ENCODE measurements at places on chromosomes 1 and 21.

GRCh38 chr1:162016631-162017030, 7.0 kb downstream of the OLFML2B start:
- no peak for DNase-seq

DNA sequence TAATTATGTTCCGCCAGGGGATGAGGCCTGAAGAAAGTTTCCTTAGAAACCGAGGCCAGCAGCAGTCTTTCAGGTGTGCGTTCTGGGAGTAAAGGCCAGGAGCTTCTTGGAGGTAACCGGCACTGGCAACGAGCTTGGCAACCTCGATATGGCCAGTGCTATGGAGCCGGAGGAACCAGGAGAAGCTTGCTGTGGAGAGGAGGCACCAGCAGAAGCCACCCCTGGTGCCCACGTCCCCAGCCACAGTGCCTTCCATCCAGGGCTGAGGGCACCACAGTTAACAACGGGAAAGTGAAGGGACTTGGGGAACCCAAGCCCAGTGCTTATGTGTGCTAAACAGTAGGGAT, 41.5 kb upstream of the LIN9 start:
- DNase-seq, result no peak

DNA sequence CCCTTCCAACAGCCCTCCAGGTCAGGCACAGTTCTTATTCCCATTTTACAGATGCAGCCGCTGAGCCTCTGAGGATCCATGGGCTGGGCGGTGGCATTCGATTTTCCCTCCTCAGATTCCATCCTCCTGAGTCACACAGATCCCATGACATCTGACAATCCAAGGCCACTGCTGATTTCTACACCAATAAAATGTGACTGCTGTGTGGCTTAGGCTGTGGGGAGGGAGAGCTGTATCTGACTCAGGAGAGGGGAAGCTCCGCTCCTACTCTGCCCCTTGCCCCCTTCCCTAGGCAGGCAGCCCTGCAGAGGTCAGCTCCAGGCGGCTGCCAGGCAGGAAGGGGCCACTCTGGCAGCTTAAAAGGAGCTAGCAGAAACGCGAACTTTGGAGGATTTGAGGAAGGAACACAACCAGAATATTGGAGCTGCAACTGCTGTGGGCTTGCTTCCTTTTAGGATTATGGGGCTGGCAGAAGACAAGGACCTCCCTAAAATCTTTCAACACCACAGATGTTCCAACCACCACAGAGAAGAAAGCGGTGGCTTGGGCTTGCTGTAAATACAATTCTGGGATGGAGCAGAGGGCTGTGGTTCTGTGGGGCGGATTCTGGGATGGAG, 50.0 kb downstream of the MRPL37 start:
- DNase-seq, result peak; percentile 63

DNA sequence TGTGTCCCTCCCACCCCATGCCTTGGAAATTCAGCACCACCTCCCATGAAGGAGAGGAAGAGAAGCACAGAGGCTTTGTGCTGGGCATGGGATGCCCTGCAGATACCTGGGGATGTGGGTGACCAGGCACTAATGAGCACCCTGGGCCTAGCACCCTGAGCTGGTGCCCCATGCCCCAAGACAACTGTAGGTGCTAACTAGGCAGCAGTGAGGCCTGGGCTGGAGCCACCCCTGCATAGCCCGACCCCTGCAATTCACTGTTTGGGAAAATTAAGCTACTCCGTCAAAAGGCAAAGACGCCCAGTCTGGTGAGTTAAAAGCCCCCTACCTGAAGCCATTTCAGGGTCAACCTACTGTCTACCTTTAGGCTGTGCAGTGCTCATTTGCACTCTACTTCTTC, 5.4 kb downstream of the KCNA2 start:
- no peak for DNase-seq

DNA sequence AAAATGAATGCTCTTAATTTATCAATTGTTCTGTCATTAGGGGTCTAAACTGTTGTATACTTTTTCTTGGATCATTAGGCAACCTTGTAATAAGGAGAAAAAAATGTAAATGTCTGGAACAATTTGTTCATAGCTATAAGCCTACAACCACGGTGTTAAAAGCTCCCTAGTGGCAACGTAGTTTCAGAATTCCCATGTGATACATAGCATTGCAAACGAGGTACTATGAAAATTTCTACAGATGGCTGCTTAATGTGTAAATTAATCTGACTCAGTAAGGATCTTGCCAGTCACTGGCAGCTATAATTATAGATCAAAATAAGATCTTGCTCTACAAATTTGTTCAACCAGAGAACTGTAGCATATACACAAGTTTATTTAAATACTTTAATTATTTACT, 304.1 kb upstream of the ADGRL4 start:
- DNase-seq, result no peak

DNA sequence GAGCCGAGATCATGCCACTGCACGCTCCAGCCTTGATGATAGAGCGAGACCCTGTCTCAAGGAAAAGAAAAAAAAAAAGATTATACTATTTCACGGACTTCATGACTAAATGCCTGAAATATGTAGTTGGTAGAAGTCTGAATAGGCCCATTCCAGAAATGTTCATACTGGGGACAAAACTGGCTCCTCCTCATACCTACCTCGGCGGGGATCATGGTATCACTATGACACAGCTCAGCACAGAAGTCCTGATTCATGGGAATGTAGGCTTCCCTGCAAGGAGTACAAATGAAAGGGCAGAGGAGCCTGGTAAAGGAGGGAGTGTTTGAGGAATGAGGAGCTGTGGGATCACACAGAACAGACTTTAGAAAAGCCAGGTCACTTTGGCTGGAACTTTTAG, 5.0 kb downstream of the SPATA46 start:
- no peak for DNase-seq

DNA sequence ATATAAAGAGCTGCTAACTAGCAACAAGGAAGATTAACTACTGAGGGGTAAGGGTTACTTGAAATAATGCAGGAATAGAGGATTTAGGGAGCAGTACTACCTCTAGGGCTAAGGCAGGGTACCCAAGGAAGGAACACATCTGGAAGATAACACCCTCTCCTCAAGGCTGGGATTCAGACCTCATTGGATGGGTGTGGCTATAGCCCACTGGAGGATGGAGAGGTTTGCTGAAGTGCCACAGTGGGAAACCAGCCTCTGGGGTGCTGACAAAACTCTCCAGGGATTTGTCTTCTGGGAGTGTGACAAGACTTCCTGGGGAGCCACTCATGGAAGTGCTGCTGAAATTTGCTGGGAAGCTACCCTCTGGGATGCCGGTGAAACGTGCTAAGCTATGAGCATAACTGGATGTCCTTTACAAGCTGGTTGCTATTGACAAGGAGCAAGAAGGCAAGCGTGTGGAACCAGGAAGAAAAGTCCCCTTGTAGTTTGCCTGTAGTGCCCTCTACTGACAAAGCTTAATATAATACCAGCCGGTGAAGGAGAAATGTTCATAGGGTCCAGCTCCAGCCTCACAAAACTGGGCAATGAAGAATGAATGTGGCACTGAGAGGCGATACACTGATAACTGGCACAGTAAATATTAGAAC, 122.8 kb upstream of the USP24 start:
- DNase-seq, result peak; percentile 34

DNA sequence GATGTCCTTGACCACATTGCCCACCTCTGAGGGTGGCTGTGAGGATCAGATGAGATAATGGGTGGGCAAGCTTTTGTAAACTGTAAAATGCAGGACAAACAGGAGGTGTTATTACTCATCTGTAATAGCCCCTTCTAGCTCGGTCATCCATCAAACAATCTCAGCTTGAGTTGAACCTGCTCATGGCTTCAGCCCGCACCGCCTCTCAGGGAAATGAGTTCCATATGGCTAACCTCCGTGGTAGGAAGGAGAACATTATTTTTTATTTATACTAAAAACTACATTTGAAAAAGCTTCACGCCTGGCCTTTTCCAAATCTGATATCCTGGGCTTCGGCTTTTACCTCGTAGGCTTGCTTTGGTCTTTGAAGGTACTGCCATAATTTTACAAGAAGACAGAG, 116.2 kb upstream of the USP24 start:
- DNase-seq, result no peak

GRCh38 chr1:59718064-59718988, 96.4 kb upstream of the HOOK1 start:
- no peak for DNase-seq

- DNase-seq, result no peak
Observed at GRCh38 chr1:177547200-177547599, 376.4 kb downstream of the BRINP2 start.

DNA sequence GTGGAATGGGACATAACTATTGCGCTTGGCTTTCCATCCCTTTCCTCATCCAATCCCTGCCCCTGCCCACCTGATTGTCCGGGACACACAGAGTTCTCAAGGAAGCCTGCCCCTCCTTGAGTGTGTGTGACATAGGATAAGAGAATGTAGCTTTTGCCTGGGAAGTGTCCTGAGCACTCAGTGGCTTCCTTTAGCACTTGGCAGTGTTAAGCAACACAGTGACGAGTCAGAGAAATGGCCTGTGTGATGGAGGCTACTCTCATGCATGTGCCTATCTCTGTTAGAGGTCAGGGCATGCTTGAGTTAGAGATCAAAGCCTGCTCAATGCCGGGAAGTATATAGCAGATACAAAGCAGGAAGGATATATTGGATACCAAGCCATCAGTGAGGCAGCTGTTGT, 289.5 kb downstream of the SIPA1L2 start:
- DNase-seq, result no peak

GRCh38 chr1:98145655-98146054, 224.8 kb upstream of the DPYD start:
- no peak for DNase-seq

- no peak for DNase-seq
Observed at GRCh38 chr1:170978371-170978910, 43.1 kb downstream of the MROH9 start.

GRCh38 chr1:212520299-212520698, 87.6 kb downstream of the NENF start:
- DNase-seq, result no peak

DNA sequence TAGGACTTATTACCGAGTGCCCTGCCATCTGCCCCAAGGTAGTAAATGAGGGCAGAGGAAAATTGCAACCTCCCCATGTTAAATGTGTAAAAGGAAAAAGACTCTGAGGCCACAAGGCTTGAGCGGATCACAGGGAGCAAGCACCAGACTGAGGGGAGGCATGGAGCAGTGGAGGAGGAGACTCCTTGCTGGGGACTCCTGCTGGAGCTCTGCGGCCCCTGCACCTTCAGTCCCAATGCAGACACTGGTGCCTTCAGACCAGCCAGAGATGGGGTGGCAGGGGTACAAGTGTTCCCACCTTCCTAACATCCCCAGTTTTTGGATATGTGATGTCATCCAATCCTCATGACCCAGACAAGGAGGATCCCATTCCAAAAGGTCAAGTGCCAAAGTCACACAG, 128.4 kb upstream of the NGF start:
- DNase-seq, result no peak

DNA sequence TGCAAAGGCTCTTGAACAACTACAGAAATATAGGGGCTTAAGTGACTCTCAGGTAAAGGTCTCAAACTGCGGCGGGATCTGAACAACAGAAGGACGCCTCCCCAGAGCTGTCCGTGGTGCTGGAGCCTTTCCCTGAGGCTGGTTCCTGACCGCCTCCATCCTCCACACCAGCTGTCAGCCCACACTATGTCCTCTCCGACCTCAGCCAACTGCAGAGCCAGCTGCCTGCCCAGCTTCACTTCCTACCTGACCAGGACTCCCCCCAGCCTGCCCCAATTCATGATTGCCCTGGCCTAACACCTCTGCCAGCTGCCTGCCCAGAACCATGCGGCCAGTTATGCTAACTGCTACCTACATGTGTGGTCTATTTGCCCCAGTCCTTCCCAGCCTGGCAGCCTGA, 63.6 kb upstream of the ZC3H12A start:
- no peak for DNase-seq
